ENCODE measurements at places on chromosomes 2 and 18. TPM values are rescaled to one million over a fixed set of nuclear protein-coding genes. Genes with fewer than 3 reads are reported as not detected.

Gene MIB1
- total RNA-seq, result 47.0 TPM

Gene L3MBTL4
- not detected for total RNA-seq

Gene CFC1
- not detected for total RNA-seq

Gene CCDC141
- total RNA-seq, result 2.7 TPM

Gene ABCB11
- total RNA-seq, result not detected

Gene COL5A2
- total RNA-seq, result 671 TPM

Gene INHA
- total RNA-seq, result 0.18 TPM

Gene UBXN4
- 55.1 TPM for total RNA-seq

Gene LAMA3
- total RNA-seq, result 15.7 TPM

Gene CCDC121
- 7.0 TPM for total RNA-seq

Gene SPC25
- not detected for total RNA-seq

Gene DUSP28
- 3.6 TPM for total RNA-seq

Gene ANO7
- total RNA-seq, result 1.1 TPM

Gene KLHL14
- not detected for total RNA-seq

Gene RRM2
- total RNA-seq, result 91.4 TPM

Gene FAM161A
- 8.1 TPM for total RNA-seq

Gene DNAJC5G
- total RNA-seq, result not detected

Gene TSPYL6
- total RNA-seq, result 0.25 TPM

Gene ANKRD53
- total RNA-seq, result 6.5 TPM

Gene TMEM247
- total RNA-seq, result not detected

Gene MSH6
- total RNA-seq, result 82.5 TPM

Gene GAL3ST2
- total RNA-seq, result 0.25 TPM

Gene VIT
- total RNA-seq, result 2.0 TPM

Gene OR6B3
- total RNA-seq, result not detected

Gene DLGAP1
- 1.4 TPM for total RNA-seq

Gene NT5DC4
- total RNA-seq, result not detected

Gene TFCP2L1
- total RNA-seq, result under 0.01 TPM
